Fibroblast of skin of scalp (primary cell): ENCODE measurements at places on chromosomes 3 and 15.

DNA sequence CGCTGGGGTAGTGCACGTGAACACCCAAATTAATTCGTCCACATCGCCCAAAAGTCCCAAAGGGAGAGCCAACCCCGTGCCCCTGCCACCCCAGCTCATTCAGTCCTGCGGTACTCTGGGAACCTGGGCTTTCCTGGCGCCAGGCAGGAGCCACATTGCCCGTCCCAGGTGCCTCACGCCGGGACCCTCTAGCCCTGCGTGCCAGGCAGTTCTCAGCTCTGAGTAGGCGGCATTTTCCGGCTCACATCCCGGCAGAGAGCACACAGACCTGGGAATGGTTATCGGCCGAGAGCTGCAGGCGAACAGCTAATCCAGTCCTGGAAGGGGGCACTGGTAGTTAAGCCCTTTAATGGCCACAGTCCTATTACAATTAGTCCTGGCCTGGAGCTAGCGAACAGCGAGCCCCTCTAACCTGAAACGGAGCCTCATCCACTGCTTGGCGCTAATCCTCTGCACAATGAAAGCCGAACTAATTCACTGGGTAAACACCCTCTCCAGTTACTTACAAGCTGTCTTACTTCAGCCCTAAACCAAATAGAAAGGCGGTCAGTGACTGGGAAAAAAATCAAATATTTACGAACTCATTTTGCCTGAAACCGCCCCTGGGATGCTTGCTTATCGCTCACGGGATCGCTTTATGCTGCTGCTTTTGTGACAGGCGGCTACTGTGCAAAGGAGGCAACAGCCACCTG lies 254.6 kb upstream of the SOX14 start:
- DNase-seq, result no peak

DNA sequence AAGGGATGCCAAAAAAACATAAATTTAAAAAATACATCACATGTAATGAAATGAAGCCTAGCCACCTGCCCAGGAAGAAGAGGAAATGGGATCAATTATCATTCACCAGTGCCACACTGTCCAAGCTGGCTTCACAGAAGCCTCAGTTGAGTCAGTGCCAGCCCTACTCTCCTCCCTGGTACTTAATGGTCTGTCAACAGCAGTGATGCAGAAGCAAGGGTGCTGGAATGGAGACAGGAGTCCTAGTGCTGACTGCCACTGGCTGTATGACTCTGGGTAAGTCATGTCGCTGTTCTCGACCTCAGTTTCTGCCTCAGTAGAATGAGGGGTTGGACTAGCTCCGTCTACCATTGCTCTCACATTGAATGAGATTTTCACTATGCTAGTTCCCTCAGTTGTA lies 78.5 kb upstream of the LARS2 start:
- no peak for DNase-seq

GRCh38 chr3:39138804-39139415 lies 14.5 kb downstream of the CSRNP1 start:
- peak; percentile 24 for DNase-seq

GRCh38 chr15:82680200-82681102 lies 29.2 kb downstream of the AP3B2 start:
- no peak for DNase-seq

- DNase-seq, result no peak
These were observed 24.7 kb downstream of the PDHB start for GRCh38 chr3:58408906-58409305.

- DNase-seq, result no peak
These were observed 81.7 kb upstream of the UMPS start for GRCh38 chr3:124648551-124648950.

- DNase-seq, result no peak
These were observed 136.3 kb downstream of the LRRC28 start for GRCh38 chr15:99387421-99388168.

DNA sequence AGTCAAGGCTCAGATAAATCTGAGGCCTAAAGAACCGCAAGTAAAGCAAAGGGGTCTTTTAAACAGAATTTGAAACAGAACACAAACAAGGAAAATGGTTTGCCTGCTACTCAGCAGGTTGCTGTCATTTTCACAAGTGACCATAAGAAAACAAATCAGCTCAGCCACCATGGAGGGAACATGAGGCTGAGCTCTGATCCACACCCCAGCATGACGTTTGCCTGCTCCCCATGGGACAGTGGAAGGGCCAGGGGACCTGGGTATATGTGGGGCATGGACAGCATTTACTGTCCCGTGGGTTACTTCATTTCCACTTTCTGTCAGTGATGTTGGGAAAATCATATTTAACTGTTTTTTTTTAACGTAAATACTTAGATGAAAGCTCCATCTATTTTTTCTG lies 371.2 kb downstream of the LRTM1 start:
- no peak for DNase-seq

GRCh38 chr3:140794507-140794906 lies 116.6 kb downstream of the TRIM42 start:
- DNase-seq, result no peak

DNA sequence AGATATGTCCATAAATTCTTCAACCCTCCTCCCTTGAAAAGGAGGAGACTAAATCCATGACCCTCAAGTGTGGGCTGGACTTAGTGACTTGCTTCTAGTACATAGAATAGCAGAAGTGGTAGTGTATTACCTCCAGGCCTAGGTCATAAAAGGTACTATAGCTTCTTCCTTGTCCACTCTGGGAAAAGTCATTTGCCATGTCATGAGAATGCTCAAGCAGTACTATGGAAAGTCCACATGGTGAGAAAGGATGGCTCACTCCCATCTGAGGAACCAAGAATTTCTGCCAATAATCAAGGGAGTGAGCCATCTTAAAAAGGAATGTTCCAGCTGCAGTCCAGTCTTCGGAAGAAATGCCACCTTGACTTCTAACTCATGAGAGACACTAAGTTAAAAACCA lies 10.5 kb upstream of the ILDR1 start:
- no peak for DNase-seq

DNA sequence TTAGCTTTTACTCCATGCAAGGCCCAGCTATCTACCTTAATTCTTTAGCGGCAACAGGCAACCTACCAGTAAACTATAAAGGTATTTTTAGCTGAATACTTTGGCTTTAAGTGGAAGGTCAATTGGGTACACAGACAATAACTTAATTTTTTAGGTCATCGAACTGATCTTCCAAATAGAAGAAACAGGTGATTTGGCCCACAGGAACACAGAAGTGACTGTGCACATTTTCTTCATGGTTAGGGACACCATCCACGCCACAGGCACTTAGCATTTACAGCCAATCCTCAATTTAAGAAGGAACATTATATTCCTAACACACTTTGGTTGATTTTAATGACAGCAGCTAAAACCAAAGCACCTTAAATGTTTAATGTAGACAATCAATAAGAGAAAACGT lies 1.9 kb downstream of the ARPP19 start:
- DNase-seq, result no peak

GRCh38 chr3:7000501-7000900 lies 139.6 kb downstream of the GRM7 start:
- DNase-seq, result no peak

DNA sequence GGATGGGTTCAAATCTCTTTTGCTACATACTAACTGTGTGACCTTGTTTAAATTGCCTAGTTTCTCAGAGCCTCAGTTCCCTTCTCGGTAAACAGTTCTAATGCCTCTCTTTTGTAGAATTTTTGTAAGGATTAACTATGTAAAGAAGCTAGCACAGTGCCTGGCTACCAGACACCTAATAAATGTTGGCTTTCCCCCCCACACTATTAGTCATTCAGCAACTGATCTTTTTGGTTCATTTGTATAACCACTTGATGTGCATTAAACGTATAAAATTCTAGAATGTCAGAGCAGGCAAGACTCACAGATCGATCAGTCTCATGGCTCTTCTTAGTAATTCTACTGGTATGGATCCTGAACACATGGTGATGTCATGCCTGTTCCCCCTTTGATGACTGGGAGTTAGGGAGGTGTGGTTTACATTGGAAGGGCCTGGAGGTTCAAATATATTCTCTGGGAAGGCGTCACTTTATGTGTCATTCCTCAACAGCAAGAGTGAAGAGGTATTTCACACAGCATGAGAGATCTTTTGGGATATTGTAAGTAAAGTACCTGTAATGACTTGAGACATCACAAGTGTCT lies 6.5 kb downstream of the TAGLN3 start:
- peak; percentile 17 for DNase-seq

- DNase-seq, result no peak
These were observed 9.2 kb downstream of the CCDC14 start for GRCh38 chr3:123951522-123952447.

- no peak for DNase-seq
These were observed 11.6 kb upstream of the PLOD2 start for GRCh38 chr3:146172586-146172985.

DNA sequence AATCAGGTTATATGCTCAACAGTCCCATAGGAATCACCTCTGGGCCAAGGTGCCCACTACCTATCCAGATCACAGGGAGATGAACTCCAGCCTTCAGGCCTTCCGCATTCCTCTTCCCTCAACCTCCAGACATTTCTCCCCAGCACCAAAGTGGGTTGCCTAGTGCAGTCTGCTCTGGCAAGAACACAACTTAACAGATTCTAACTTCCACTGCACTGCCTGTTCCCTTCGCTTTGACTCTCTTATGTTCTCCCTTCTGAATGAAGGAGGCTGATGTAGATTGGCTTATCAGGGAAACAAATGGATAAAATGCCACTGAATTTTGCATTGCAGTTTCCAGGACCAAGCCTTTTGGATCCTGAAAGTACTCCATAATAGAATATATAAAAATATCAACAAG lies 106.3 kb downstream of the SRGAP3 start:
- DNase-seq, result no peak

DNA sequence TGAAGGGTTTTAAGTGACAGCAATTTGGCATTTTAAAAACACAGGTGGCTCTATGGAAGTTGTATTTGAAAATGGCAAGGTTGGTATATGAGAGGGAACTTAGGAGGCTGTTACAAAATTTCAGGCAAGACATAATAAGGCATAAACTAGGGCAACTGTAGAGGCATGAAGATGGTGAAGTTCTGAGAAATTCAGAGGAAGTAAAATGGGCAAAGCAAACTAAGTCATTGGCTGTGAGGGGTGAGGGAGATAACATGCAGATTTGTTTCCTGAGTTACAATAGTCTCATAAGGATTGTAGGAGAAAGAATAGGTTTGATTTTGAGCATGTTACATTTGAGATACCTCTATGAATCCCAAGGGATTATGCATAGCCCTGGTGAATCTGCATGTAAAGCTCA lies 302.9 kb upstream of the ARHGEF26 start:
- DNase-seq, result no peak

GRCh38 chr3:149575213-149575960 lies 82.4 kb downstream of the WWTR1 start:
- peak; percentile 93 for DNase-seq

DNA sequence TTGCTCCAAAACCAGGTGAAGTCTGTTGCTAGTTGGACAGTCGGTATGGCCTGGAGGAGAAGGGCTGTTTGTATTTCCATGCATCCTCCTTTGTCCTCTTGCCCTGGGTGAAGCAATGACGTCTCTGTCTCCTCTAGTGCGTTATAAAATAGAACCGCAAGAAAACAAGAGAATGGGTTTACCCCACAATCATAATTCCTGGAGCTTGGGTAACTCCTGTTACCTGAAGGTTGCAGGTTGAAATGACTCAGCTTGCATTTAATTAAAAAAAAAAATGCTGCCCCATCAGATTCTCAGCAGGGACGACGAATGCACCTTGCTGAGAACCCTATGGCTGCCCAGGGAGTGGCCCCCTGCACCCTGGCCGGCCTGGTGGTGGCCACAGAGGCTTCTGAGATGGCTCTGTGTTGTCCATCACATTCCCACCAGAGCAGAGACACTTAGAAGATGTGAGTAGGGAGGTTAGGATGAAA lies 228.2 kb upstream of the BHLHE40 start:
- DNase-seq, result no peak

DNA sequence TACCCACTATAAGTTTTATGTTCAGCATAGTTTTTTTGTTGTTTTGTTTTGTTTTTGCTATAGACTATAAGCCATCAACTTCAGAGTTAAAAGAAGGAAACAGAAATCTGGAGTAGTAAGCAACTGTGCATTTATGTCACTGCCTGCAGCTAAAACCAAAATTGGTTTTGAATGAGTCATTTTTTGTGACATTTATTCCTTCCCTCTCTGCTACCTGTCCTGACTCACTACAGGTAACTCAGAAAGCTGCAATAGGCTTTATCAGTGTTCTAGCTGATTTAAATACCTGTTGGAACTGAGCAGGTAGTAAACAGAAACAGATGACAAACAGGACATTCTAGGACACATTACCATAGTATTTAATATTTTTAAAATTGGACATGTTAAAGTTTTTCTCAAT lies 393.3 kb upstream of the WNT5A start:
- no peak for DNase-seq

- DNase-seq, result no peak
These were observed 99.1 kb upstream of the CHMP2B start for GRCh38 chr3:87128006-87128405.

GRCh38 chr3:36965440-36965839 lies 20.6 kb upstream of the TRANK1 start:
- no peak for DNase-seq

GRCh38 chr3:106206146-106206545 lies 337.3 kb upstream of the CBLB start:
- peak; percentile 67 for DNase-seq

GRCh38 chr15:21271566-21271965 lies 168.7 kb downstream of the POTEB3 start:
- no peak for DNase-seq

DNA sequence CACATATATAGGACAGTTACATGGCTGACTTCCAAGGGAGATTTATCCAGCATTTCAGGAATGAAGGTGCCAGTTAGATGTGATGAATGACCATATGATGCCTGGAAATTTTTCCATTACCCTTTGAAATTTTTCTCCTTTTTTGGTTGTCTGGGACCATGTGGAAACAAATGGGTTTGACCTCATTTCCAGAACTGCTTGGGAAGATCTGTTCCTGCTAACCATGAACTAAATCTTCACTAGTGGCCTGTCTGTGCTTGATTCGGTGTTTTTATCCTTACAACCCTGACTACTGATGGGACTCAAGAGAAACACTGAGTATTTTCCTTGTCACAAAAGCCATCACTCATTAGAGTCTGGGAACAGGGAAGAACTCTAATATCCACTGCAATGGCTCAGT lies 409.4 kb downstream of the PDCD6IP start:
- DNase-seq, result peak; percentile 91

GRCh38 chr3:156397534-156397933 lies 157.4 kb downstream of the SSR3 start:
- DNase-seq, result no peak

DNA sequence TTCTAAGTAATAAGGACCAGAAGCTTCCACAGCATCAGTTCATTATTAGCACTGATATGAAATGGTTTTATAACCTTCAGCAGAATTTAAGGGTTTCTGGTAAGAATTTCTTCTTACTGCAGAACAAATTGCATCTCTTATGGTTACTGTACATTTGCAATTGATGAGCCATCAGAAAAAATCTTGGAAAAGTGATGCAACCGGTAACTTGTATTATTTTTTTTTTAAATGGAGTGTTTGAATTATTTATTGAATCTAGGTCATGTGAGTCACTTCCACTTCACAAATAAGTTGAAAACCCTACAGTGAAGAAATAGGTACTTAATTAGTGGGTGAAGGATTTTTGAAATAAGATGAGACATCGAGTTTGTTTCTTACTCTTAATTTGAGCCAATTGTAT lies 786.0 kb downstream of the TUSC7 start:
- peak; percentile 27 for DNase-seq

GRCh38 chr3:94927175-94927574 lies 864.3 kb downstream of the NSUN3 start:
- DNase-seq, result no peak
